ENCODE measurements at places on chromosomes 5 and 9. TPM values are rescaled to one million over a fixed set of nuclear protein-coding genes. Genes with fewer than 3 reads are reported as not detected.

Gene ANKRD34B
- total RNA-seq: 0.20 TPM

Gene CREBRF
- total RNA-seq: 10.0 TPM

Gene PCDHA3
- total RNA-seq: 1.1 TPM

Gene PCDHB14
- 6.4 TPM for total RNA-seq

DNA sequence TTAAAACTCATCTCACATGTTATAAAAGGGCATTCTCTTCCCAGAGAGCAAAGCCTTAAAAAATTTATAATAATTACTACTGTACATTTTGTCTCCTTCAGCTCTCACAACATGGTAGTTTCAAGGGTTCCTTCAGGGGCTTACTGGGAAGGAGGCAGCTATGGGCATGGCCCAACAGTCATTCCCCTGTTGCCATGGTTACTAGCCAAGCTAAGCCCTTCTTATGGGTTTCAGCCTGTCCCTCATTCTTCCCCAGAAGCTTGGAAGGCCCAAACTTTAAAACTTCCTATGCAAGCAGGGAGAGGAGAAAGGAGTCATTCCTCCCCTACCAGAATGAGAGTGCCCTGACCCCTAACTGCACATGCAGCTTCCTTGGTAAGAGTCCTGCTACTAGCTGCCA is 82.2 kb upstream of the CNTLN start:
- DNase-seq: no peak

- DNase-seq: no peak
Measured at GRCh38 chr5:61970218-61970617, 335.8 kb upstream of the KIF2A start.

GRCh38 chr5:178667688-178668087 is 40.8 kb upstream of the CLK4 start:
- DNase-seq: no peak

- DNase-seq: no peak
Measured at GRCh38 chr9:27377811-27378456, 81.0 kb upstream of the EQTN start.

DNA sequence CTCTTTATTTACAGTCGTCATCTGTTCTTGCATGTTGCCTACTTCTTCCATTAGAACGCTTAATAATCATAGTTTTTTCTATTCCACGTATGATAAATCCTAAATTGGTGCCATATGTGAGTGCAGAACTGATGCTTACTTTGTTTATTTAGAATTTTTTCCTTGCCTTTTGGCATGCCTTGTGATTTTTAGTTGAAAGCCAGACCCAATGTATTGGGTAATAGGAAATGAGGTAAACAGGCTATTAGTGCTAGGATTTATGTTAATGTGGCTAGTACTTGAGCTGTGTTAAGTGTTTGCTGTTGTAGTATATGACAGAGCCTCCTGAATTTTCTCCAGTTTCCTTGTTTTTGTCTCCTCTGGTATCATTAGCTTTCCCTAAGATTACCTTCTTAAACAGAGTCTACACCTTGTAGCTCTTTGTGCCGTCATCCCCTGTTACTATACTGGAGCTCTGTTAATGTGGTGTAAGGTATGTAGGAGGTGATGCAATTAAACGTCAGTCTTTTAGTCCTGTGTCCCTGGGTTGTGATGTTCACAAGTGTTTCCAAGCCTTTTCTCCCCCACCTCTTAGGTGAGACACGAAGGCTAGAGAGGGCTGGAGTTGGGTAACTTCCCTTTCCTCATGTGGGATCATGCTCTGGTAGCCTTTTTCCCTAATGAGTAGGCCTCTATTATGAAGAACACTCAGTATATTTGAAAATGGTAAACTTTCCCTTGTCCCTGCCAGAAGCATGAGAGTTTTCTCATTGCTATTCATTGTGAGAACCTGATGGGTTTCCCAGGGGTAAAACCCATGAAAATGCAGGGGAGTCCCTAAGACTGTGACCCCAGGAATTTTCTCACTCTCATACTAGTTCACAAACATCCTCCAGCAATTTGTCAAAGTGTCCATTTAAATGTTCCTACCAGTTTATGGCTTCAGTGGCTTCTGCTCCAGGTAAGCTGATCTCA is 21.2 kb downstream of the SPATA31D3 start:
- DNase-seq: no peak

- DNase-seq: no peak
Measured at GRCh38 chr5:82785882-82786509, 291.2 kb downstream of the TMEM167A start.
